ENCODE measurements at places on chromosomes 6 and 20. TPM values are rescaled to one million over a fixed set of nuclear protein-coding genes. Genes with fewer than 3 reads are reported as not detected.

Gene SEL1L2
- not detected for polyA plus RNA-seq

Gene DPPA5
- not detected for polyA plus RNA-seq

Gene PRPH2
- polyA plus RNA-seq = 15.0 TPM

Gene PSORS1C2
- polyA plus RNA-seq = not detected

Gene IPCEF1
- polyA plus RNA-seq = not detected

Gene TMEM151B
- 0.29 TPM for polyA plus RNA-seq

Gene VNN1
- not detected for polyA plus RNA-seq

Gene LY6G5C
- polyA plus RNA-seq = 5.0 TPM

Gene PHACTR1
- polyA plus RNA-seq = 11.2 TPM

Gene KCNK5
- polyA plus RNA-seq = not detected

Gene C4B
- 2.7 TPM for polyA plus RNA-seq

Gene PTCHD4
- 2.1 TPM for polyA plus RNA-seq

Gene PNISR
- 298 TPM for polyA plus RNA-seq

Gene GNMT
- 1.3 TPM for polyA plus RNA-seq

Gene CAP2
- polyA plus RNA-seq = 262 TPM

All from cardiac muscle cell (in vitro differentiated cells and primary cell).